Regular cardiac myocyte (primary cell): ENCODE measurements at places on chromosomes 6 and 20. TPM values are rescaled to one million over a fixed set of nuclear protein-coding genes. Genes with fewer than 3 reads are reported as not detected.

The ALDH5A1 gene
- 0.96 and 1.7 TPM in 2 replicates for total RNA-seq

The CALHM6 gene
- 0.58 and 2.8 TPM in 2 replicates for total RNA-seq

The ATP9A gene
- total RNA-seq, result 23.2 and 40.3 TPM in 2 replicates

The HDGFL1 gene
- total RNA-seq, result not detected in 2 replicates

The TLDC2 gene
- not detected in 2 replicates for total RNA-seq

The PPP1R16B gene
- 0.58 and 2.0 TPM in 2 replicates for total RNA-seq

The ELOVL2 gene
- total RNA-seq, result 0.38 and 2.8 TPM in 2 replicates

The RBPJL gene
- not detected in 2 replicates for total RNA-seq
